ENCODE measurements at places on chromosomes 1 and 21. TPM values are rescaled to one million over a fixed set of nuclear protein-coding genes. Genes with fewer than 3 reads are reported as not detected.
A peak's percentile ranks its signal among the peaks of the same experiment; 100 is the strongest.

The NUDT4B gene
- 7.5 TPM for total RNA-seq

- DNase-seq: no peak
These were observed 811.8 kb upstream of the ADGRL2 start for GRCh38 chr1:80988926-80989325.

DNA sequence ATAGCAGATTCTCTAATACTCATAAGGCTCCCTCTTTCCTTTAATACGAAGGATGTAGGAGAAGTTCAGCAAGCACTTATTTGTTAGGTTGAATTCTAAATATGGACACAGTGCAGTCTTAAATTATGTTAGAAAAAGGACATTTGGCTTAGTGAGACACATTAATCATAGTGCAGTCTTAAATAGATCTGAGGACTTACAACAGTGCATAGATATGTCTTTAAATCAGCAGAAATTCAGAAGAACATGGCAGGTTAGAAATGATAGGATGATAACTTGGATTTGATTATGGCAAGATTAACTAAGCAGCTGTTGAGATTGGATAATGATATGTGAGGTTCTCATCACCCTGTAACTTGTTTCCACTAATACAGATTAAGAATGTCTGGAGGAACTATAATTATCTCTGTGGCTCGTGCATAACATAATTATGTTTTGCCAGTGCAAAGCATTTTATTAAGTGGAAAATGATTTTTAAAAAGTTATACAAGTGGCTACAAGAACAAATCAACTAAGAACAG, 485.9 kb downstream of the USP25 start:
- no peak for DNase-seq

The FAM177B gene
- not detected for total RNA-seq

DNA sequence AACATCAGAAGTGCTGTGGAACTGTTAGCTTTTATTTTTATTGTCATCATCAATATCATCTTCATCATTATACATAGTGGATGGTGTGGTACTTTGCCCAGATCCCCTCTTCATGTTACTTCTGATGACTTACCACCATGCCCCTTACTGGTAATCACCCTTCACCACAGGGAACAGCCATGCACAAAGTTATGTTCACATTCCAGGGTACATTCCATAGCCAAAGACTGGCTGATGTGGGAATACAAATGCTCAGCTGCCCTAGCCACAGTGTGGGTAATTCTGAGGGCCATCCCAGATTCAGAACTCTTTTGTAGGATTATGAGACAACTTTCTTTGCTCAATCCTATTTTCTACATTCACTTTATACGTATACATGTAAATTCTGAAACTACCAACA, 691.3 kb upstream of the CXADR start:
- DNase-seq: peak; percentile 11

DNA sequence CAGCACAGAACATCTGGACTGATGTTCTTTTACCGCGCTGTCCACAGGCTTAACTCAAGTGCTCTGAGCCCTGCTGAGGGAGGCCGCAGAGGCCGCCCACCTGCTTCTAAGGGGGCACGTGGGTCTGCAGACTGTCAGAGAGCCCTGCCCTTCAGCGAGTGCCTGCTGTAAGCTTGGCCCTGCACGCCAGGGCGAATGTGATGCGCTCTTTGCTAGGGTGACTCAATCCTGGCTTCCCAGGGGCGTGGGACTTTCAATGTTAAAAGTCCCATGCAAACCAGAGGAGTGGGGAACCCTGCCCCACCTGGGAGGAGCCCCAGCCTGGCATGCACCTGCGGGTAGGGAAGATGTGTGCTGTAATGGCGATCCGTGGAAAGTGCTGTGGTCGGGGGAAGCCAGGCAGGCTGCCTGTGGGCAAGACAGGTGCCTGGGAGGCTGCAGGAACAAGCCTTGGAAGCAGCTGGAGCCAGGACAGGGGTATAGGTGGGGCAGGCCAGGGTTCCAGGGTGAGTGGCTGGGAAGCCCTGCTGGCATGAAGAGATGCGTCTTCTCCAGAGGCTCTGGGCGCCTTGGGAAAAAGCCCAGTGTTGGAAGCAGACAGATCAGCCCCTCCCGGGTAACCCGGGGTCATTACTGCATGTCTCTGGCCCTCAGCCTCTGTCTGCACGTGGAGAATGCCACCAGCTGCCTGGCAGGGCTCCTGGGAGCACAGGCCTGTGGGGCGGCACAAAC, 594 bp upstream of the PANK4 start:
- no peak for DNase-seq

The IFI44 gene
- total RNA-seq: not detected

GRCh38 chr1:68231627-68232288, 565 bp downstream of the WLS start:
- DNase-seq: peak; percentile 67

DNA sequence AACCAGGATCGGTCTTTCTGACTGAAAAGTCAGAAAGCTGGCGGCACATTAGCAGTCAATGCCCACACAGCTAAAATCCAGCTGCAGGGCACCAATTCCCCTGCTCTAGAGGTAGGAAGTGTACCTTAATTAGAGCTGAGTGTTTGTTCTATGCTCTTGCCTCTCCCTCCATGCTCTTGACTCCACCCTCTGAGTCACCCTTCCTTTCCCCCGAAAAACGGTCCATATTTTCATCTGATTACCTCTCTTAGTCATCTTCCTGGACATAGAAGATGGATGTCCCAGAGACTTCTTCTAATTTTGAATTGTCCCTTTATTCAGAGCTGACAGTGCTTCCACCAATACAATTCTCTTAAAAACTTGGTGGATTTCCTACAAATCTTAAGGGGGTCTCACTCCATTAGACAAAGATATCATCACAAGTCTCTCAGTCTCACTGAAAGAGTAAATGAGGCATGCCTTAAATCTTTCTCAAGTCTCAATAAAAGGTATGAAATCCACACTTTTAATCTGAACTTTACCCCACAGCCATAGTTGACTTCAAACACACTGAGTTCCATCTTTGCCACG, 44.1 kb upstream of the SLC19A1 start:
- DNase-seq: no peak

- peak; percentile 14 for DNase-seq
These were observed 31.9 kb upstream of the KCNA2 start for GRCh38 chr1:110638058-110638457.

GRCh38 chr1:53732912-53733317, 6.0 kb downstream of the GLIS1 start:
- no peak for DNase-seq

The TMEM269 gene
- 0.45 TPM for total RNA-seq

The MYOG gene
- not detected for total RNA-seq

DNA sequence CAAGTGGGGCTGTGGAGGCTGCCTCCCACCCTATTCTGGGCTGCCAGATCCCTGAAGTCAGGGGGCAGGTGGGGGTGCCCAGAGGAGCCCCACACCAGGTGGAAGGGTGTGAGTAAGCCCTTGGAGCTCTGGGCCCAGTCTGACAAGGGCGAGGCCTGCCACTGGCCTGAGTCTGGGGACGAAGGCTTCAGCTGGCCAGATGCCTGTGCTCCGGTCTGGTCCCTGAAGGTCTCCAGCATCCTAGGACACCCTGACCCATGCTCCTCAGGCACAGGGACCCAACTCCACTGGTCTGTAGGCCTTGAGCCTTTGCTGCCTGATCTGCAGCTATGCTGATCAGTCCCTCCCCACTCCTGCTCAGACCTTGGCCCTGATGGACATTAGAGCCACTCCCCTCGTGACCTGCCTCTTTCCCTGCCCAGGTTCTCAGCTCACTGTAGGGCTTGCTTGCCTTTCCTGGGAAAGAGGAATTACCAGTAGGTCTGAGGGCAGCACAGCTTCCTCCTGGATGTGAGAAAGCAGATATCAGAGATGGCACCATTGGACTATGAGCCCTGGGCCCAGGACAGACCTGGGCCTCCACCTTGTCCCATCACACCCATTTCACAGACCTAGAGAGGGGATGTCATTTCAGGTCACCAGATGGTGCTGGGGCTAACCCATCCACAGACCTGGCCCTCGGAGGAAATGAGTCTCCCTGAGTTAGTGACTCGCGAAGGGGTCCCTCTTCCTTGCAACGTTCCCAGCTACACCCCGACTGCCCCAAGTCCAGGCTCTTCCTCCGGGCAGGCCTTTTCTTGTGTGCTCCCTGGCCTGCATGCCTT, 32.8 kb upstream of the CSF3R start:
- no peak for DNase-seq

- DNase-seq: no peak
These were observed 75.7 kb downstream of the UCHL5 start for GRCh38 chr1:192983349-192983980.

The UBASH3A gene
- not detected for total RNA-seq

The TMPRSS15 gene
- total RNA-seq: not detected
